Activated T-helper 1 cell treated with anti-CD3 and anti-CD28 coated beads, Interleukin-12 subunit alpha, Interleukin-12 subunit beta, Interleukin-2, Interleukin-4 antibody, amounts not matched to agents 30 ng/mL and 10 ng/mL and 1 ng/mL, durations not matched to agents 14 hours and 24 hours and 36 hours (primary cell): ENCODE measurements at places on chromosomes 5 and 9. TPM values are rescaled to one million over a fixed set of nuclear protein-coding genes. Genes with fewer than 3 reads are reported as not detected.
A peak's percentile ranks its signal among the peaks of the same experiment; 100 is the strongest.

Gene OTP
- not detected in 2 replicates for total RNA-seq

Gene OLFML2A
- not detected in 2 replicates for total RNA-seq

Gene AK1
- total RNA-seq = 17.2 and 20.8 TPM in 2 replicates

Gene SPIN1
- total RNA-seq = 39.1 and 41.8 TPM in 2 replicates

Gene TSSK1B
- not detected in 2 replicates for total RNA-seq

Gene SLC46A2
- total RNA-seq = not detected in 2 replicates

Gene ABCA1
- total RNA-seq = 1.1 and 1.3 TPM in 2 replicates

Gene RLN2
- 1.1 and 1.5 TPM in 2 replicates for total RNA-seq

- H3K4me1 ChIP-seq = peaks cover 14% of the 10 kb centered on the region
- no peaks in the 10 kb centered on the region for H3K27me3 ChIP-seq
- DNase-seq = no peak
- peaks cover 2% of the 10 kb centered on the region for H3K36me3 ChIP-seq
Measured at GRCh38 chr5:55866934-55867333, 15.8 kb downstream of the IL31RA start.

DNA sequence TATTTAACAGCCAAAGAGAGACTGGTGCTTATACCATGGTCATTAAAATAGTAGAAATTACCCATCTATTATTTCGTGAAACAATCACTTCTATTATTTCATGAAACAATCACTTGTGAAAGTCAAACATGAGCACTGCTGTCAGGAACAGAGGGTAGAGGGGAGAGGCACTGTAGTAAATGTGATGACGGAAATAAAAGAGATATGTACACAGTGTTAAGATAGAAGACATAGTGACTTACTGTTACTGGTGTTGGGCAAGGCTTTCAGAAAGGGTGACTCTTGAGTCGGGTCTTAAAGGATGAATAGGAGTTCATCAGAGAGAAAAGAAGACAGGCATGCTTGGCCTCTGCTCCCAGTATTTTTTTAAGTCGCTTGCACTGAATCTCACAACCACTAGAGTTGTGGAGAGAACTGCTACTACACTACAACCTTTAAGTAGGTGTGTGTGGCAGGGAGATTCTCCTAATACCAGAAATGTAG lies 162.6 kb upstream of the GNA14 start:
- no peaks in the 10 kb centered on the region for H3K27me3 ChIP-seq
- DNase-seq = no peak
- H3K36me3 ChIP-seq = peaks cover 36% of the 10 kb centered on the region
- no peak overlapping the region for H3K27ac ChIP-seq

GRCh38 chr5:36836831-36837230 lies 39.7 kb upstream of the NIPBL start:
- H3K4me3 ChIP-seq = no peak overlapping the region
- H3K27ac ChIP-seq = no peak overlapping the region
- no peak for DNase-seq
- peaks cover 10% of the 10 kb centered on the region for H3K27me3 ChIP-seq
- H3K4me1 ChIP-seq = no peaks in the 10 kb centered on the region

GRCh38 chr9:6098431-6098830 lies 83.0 kb upstream of the RANBP6 start:
- H3K4me1 ChIP-seq = no peaks in the 10 kb centered on the region
- no peak overlapping the region for H3K4me3 ChIP-seq
- H3K36me3 ChIP-seq = no peaks in the 10 kb centered on the region
- no peak overlapping the region for H3K27ac ChIP-seq

DNA sequence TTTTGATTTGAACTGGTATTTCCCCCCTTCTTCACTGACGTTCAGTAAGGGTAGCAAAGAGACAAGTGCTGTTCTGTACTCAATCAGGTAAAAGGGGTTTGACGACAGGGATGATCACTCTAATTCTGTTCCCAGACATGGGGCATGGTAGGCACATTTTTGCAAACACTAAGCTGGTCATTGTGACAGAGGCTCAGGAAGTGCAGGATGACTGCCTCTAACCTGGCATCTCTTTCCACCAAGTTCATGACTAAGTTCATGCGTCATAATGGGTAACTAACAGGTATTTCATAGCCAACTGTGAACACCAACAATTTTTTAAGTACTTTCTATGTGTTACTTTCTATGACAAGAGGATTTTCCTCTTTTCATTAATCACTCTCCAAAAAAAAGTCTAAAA lies 166.5 kb downstream of the MAPKAP1 start:
- H3K27ac ChIP-seq = no peak overlapping the region
- no peak overlapping the region for H3K4me3 ChIP-seq
- no peaks in the 10 kb centered on the region for H3K4me1 ChIP-seq

DNA sequence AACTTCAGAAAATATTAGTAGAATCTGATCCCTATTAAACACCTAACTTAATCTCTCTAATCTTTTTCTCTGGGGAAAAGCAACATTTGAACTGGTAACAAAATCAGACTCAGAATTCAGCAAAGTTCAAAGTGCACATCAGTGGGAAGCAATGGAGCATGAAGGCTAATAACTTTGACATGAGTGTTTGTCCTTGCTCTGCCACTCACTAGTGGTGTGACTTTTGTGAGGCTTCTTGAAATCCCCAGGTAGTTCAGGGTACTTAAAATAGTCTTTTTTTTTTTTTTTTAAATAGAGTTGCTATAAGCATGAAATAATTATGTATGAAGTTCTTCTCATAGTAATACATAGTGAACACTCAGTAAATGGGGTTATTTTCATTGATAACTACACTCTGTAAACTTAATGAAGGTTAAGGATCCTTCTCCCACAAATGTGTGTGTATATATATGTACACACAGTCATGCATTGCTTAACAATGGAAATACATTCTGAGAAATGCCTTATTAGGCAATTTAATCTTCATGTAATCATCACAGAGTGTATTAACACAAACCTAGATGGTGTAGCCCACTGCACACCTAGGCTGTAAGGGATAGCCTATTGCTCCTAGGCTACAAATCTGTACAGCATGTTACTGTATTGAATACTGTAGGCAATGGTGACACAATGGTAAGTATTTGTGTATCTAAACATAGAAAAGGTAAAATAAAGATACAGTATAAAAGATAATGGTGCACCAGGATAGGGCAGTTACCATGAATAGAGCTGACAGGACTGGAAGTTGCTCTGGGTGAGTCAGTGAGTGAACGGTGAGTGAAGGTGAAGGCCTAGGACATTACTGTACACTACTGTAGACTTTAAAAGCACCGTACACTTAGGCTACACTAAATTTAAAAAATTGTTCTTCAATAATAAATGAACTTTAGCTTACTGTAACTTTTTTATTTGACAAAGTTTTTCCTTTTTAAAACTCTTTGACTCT lies 73.3 kb upstream of the HMHB1 start:
- H3K36me3 ChIP-seq = no peaks in the 10 kb centered on the region
- no peak for DNase-seq
- H3K27ac ChIP-seq = no peak overlapping the region
- H3K27me3 ChIP-seq = peaks cover 6% of the 10 kb centered on the region

- peaks cover 7% of the 10 kb centered on the region for H3K27me3 ChIP-seq
- H3K4me1 ChIP-seq = peaks cover 14% of the 10 kb centered on the region
- peaks cover 14% of the 10 kb centered on the region for H3K36me3 ChIP-seq
- no peak for DNase-seq
Measured at GRCh38 chr5:178201221-178201926, 3.0 kb upstream of the HNRNPAB start.

DNA sequence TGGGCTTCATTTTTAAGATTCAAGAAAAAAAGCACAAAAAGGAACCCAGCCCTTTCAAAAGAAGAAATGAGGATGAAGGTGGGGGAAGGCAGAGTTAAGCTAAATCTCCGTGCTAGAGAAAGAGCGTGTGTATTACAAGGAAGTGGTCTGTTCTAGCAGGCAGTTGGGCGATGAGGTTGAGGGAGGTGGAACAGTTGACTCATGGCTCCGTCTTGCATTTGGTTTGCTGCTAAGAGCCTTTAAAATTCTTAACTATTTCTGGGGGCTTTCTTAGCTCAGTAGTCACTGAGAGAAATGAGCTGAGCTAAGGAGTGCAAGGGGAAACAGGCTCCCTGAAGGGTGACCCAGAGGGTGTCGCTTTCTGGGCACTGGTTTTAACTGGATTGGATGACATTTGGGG lies 117.4 kb downstream of the GCNT1 start:
- H3K4me3 ChIP-seq = peak overlapping the region; percentile 25
- peaks cover 1% of the 10 kb centered on the region for H3K27me3 ChIP-seq
- H3K36me3 ChIP-seq = no peaks in the 10 kb centered on the region
- peaks cover 34% of the 10 kb centered on the region for H3K4me1 ChIP-seq
- peak overlapping the region; percentile 89 for H3K27ac ChIP-seq

DNA sequence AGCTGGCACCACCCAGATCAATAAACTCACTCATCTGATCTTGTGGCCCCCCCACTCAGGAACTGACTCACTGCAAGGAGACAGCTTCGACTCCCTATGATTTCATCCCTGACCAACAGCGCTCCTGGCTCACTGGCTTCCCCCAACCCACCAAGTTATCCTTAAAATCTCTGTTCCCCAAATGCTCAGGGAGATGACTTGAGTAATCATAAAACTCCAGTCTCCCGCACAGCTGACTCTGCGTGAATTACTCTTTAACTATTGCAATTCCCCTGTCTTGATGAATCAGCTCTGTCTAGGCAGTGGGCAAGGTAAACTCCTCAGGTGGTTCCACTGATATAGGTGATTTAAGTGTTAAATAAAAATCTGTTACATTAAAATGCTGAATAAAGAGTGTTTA lies 1.9 kb upstream of the TRIM32 start:
- no peak overlapping the region for H3K4me3 ChIP-seq
- no peak for DNase-seq
- peaks cover 36% of the 10 kb centered on the region for H3K4me1 ChIP-seq
- no peak overlapping the region for H3K27ac ChIP-seq

GRCh38 chr5:72379936-72380335 lies 59.8 kb downstream of the PTCD2 start:
- H3K27ac ChIP-seq = no peak overlapping the region
- H3K4me3 ChIP-seq = no peak overlapping the region
- no peaks in the 10 kb centered on the region for H3K4me1 ChIP-seq
- no peak for DNase-seq

GRCh38 chr5:2254880-2255750 lies 372.4 kb upstream of the IRX4 start:
- no peak for DNase-seq
- H3K27ac ChIP-seq = no peak overlapping the region
- H3K4me3 ChIP-seq = no peak overlapping the region
- H3K36me3 ChIP-seq = no peaks in the 10 kb centered on the region
